ENCODE measurements at places on chromosomes 7 and 10. TPM values are rescaled to one million over a fixed set of nuclear protein-coding genes. Genes with fewer than 3 reads are reported as not detected.

PILRA gene
- total RNA-seq, result 6.3 TPM

SPDYE16 gene
- not detected for total RNA-seq

ADAMTS14 gene
- 0.16 TPM for total RNA-seq

WNT8B gene
- total RNA-seq, result not detected

TES gene
- 66.3 TPM for total RNA-seq

SLC16A12 gene
- total RNA-seq, result 0.21 TPM

ATP6V0A4 gene
- 0.24 TPM for total RNA-seq

NPY gene
- not detected for total RNA-seq

ITIH5 gene
- total RNA-seq, result 0.12 TPM

SPDYE11 gene
- not detected for total RNA-seq

CYP26C1 gene
- total RNA-seq, result not detected

ZNF736 gene
- total RNA-seq, result not detected

MSANTD7 gene
- total RNA-seq, result 12.2 TPM

SORCS3 gene
- not detected for total RNA-seq

NME8 gene
- total RNA-seq, result not detected

CDNF gene
- 1.1 TPM for total RNA-seq

PON1 gene
- total RNA-seq, result 1.0 TPM

IL6 gene
- 1.4 TPM for total RNA-seq

YWHAG gene
- 207 TPM for total RNA-seq

MEIG1 gene
- 0.80 TPM for total RNA-seq

SYCE1 gene
- not detected for total RNA-seq

TCAF2 gene
- total RNA-seq, result 0.88 TPM

PON3 gene
- total RNA-seq, result 38.1 TPM

LRRC61 gene
- total RNA-seq, result not detected

WASL gene
- 18.1 TPM for total RNA-seq

NODAL gene
- total RNA-seq, result not detected

TRRAP gene
- 14.7 TPM for total RNA-seq

LRRC27 gene
- total RNA-seq, result 6.1 TPM

ZNF365 gene
- total RNA-seq, result 0.98 TPM

AEBP1 gene
- total RNA-seq, result not detected

MPP7 gene
- total RNA-seq, result 0.29 TPM

KIF20B gene
- 11.6 TPM for total RNA-seq

All from A549 treated with Mapracorat at 1 μM for 4 hours (cell line).